WTC11 (cell line): ENCODE measurements at places on chromosomes 3 and 15. TPM values are rescaled to one million over a fixed set of nuclear protein-coding genes. Genes with fewer than 3 reads are reported as not detected.

DNA sequence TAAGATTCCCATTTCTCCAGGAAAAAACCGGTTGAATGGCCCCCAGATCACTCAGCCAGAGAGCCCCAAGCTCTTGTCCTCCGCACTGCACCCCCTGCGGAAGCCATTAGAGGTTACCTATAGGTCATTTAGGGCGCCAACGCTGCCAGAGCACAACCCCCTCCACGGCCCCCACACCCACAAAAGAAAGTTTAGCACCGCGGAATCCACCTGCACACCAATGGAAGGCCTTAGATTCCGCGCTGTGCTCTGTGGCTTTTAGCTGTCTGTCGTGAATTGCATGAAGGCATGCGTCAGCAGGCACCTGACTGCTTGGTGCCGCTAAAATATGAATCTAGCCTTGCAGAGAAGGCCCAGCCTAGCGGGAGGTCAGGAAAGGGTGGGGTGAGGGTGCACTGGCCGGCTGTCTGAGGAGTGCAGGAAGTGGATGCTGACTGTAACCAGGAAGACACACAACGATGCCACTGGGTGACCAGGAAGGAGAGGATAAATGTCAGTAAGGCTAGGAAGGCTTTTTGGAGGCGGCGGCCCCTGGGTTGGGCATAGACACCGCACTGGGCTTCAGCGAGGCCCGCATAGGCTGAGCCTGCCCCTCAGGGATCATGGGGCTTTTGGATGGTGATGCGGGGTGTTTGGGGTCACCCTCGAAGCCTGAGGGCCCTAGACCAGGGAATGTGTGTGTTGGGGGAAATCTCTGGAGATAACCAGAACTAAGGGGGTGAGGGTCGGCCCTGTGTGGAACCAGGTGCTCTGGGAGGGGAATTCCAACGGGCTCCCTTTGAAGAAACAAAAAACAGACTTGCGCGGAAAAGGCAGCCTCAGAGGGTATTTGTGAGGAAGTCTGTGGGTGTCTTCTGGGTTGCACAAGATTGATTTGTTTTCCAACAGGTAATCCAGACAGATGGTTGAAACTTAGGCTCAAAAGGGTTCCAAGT lies 976 bp upstream of the NUP210 start:
- DNase-seq: peak; percentile 24

DNA sequence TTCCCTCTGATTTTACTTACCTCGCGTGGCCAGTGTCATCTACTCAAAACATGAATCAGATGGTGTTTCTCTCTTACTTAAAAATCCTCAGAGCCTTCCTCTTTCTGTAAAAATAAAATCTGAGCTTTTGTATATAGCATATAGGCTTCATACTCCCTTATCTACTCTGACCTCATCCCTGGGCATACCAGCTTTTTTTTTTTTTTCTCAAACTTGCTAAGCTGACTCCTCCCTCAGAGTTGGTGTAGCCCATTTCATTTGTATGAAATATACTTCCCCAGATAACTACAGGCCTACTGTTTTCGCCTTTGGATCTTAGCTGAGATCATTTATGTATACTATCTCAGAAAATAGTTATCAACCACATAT lies 648.9 kb upstream of the ALCAM start:
- no peak for DNase-seq

DNA sequence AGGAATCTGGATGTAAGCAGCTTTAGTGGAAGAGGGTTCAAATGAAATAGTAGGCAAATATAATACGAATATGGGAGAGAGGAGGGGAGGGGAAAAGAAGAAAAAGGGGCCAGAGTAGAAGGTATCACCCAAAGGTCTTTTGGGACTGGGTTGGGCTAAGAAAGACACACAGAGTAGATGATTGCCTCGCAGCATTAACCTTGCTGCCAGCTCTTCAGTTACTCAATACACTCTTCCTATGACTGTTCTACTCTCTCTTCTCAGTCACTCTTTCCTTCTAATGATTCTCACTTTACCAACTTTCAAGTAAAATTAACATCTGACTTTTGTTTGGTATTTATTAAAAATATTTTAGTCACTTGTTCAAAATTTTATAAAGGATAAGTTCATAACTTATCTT lies 52.8 kb downstream of the CLASP2 start:
- no peak for DNase-seq

DNA sequence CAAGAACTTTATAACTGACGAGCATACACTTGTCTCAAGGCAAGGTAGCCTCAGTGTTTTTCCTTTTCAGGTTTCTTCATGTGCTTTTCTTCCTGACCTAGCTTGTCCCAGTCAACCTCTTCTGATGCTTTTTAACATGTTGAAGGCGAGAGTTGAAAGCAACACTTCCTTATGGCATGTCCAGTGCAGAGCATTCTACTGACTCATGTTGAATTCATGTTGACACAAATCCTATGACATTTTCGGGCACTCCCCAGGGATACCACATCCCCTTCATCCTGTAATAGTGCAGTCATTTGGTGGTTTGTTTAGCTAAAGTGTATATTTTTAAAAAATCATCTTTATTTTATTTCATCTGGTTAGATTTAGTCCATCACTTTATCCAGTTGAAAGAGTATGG lies 75.9 kb upstream of the CBLB start:
- no peak for DNase-seq

GRCh38 chr15:88147760-88148159 lies 108.8 kb downstream of the NTRK3 start:
- no peak for DNase-seq

GRCh38 chr3:194582196-194582905 lies 50.9 kb downstream of the TMEM44 start:
- peak; percentile 24 for DNase-seq

Gene SLC38A3
- 0.90 to 1.6 TPM (median 1.3 TPM) in 3 replicates for total RNA-seq
